ENCODE measurements at places on chromosomes 6 and 20.

- DNase-seq: no peak
These were observed 32.9 kb upstream of the GATA5 start for GRCh38 chr20:62508641-62509051.

DNA sequence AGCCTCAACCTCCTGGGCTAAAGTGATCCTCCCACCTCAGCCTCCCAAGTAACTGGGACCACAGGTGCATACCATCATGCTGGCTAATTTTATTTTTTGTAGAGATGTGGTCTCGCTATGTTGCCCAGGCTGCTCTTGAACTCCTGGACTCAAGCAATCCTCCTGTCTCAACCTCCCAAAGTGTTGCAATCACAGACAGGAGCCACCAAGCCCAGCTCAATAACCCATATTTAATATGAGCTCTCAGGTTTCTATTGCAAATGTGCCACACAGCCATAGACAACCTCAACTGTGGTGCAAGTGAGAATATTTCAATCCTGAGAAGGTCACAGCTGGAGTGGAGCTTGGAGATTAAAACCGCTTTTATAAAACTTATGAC lies 14.4 kb downstream of the JPH2 start:
- no peak for DNase-seq

GRCh38 chr6:2108700-2109306 lies 136.6 kb downstream of the GMDS start:
- no peak for DNase-seq

GRCh38 chr6:85594197-85594930 lies 706 bp upstream of the SNX14 start:
- no peak for DNase-seq

DNA sequence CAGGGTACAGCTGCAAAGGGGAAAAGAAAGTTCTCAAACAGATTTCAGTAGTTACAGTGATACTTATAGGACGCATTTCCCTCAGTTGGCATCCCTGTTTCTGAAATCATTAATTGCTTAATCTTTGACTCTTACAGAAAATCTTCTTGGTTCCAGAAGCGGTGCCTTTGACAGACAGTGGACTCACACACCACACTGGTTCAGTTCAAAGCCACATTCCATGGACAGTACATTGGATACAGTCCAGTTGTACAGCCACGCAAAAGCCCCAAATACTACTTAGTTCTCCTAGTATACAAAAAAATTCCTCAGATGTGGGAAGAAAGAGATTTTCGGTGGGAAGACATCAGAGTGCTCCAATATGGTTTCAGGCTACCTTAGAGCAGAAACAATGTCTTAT lies 460.4 kb downstream of the PRKN start:
- DNase-seq: no peak

DNA sequence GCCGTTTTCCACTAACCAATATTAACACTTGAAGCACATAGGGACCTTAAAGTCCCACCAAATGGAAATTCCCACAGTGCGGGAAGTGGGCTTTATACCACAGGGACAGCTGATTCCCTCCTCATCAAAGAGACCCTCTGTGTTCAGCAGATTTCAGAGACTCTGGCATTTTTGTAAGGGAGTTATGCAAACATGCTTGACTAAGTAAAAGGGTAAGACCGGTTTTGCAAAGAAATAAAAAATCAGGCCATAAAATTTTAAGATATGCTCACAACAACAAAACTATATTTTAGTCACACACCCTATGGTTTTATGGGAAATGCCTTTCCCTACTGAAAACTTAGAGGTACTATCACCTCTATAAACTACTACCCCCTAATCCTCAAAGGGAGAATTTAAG lies 45.4 kb upstream of the SPTLC3 start:
- DNase-seq: no peak

- DNase-seq: no peak
These were observed 27.6 kb upstream of the PI16 start for GRCh38 chr6:36926708-36927513.

GRCh38 chr6:111848262-111848812 lies 24.9 kb downstream of the FYN start:
- DNase-seq: no peak

GRCh38 chr6:109093732-109094415 lies 772 bp downstream of the SESN1 start:
- no peak for DNase-seq

GRCh38 chr6:100202417-100203194 lies 208.6 kb upstream of the MCHR2 start:
- no peak for DNase-seq

DNA sequence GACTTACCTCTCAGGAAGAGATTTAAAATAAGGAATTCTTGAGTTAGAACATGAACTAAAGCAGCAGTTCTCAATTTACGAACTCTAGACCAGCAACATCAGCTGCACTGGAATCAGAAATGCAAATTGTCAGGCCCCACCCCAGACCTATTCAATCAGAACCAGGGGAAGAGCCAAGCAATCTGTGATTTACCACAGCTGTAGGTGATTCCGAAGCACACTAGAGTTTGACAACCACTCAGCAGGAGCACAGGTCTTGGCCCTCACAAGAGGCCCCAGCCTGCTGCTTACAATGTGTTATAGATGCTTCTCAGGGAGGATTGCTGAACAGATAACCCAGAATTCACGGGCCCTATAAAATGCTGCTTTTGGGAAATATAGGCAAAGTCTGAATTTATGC lies 279.2 kb downstream of the PTPRK start:
- DNase-seq: no peak

- no peak for DNase-seq
These were observed 257.1 kb downstream of the EYS start for GRCh38 chr6:65449926-65450325.

GRCh38 chr6:16355699-16356446 lies 117.5 kb downstream of the GMPR start:
- DNase-seq: no peak
